GM04504 (cell line): ENCODE measurements at places on chromosomes 5 and 9.
A peak's percentile ranks its signal among the peaks of the same experiment; 100 is the strongest.

- DNase-seq: no peak
These were observed 1711.3 kb upstream of the ACO1 start for GRCh38 chr9:30673132-30673531.

DNA sequence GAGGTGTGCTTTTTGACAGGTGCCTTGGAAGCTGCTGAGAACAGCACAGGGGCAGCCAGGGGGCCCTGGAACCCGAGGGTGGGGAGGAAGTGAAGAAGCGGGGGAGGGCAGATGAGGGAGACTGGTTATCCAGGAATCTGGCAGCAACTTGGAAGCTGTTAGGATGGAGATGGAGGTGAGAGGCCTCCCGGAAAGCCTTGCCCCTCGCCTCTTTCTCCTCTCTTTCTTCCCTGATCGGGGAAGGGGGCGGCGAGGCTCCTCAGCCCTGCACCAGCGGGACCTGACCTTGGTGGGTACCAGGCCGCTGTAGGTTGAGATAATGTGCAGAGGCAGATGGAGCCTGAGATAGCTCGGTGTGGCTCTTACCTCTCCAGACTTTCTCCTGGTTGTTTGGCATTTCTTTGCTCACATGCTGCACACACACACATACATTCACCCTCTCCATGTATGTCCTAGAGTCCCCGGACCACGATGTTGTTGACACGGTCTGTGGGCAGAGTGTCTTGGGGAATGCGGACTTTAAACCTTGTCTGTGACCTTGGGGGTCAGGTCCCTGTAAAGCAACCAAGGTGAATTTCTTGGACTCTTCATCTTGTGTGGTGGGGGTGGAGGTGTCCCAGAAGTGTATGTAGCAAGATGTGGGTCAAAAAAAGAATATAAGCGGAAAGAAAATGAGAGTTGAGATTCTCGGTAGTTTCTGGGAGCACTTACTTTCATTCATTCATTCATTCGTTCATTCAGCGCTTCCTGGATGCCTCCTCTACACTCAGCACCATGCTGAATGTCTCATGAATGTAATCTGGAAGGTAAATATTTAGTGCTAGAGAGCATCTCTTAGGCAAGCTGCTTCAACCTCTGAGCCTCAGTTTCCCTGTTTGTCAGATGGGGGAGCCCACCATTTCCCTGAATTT is 1.6 kb downstream of the WWC1 start:
- DNase-seq: no peak

DNA sequence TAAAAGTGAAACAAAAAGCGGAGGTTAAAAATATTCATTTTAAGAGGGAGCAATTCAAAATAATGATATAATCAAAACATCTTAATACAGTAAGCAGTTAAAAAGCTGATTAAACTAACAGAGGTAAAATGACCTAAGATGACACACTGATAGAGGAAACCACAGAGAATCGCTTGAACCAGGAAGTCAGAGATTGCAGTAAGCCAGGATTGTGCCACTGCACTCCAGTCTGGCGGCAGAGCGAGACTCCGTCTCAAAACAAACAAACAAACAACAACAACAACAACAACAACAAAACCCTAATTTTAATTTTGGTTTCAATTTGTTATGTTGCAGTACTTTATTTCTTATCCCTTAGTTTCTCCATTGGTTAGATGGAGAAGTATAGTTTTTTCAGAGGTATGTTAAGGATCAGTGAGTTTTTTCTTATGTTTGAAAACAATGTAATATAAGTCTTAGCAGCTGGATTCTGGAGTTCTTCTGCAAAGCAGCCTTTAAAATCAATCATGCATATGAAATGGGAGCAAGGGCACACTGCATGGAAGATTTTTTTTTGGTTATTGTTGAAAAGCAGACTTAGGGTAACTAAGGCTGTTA is 58.5 kb downstream of the MLANA start:
- DNase-seq: peak; percentile 4

DNA sequence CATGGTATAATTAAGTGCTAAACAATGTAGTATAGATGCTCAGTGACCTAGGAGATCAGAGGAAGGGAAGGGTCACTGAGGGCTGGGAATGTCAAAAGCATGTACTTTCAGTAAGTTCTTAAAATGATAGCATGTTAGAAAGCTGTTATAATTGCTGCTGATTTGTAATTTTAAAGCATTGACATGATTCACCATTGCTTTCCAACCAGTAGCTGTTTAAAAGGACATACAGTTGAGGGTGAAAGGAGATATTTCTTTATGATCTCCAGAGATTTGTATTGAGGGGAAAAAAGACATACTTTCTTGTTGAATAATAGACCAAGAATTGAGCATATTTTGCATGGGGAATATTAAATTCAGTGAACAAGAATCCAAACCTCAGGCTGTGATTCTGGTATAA is 1.2 kb upstream of the SLC1A3 start:
- no peak for DNase-seq

DNA sequence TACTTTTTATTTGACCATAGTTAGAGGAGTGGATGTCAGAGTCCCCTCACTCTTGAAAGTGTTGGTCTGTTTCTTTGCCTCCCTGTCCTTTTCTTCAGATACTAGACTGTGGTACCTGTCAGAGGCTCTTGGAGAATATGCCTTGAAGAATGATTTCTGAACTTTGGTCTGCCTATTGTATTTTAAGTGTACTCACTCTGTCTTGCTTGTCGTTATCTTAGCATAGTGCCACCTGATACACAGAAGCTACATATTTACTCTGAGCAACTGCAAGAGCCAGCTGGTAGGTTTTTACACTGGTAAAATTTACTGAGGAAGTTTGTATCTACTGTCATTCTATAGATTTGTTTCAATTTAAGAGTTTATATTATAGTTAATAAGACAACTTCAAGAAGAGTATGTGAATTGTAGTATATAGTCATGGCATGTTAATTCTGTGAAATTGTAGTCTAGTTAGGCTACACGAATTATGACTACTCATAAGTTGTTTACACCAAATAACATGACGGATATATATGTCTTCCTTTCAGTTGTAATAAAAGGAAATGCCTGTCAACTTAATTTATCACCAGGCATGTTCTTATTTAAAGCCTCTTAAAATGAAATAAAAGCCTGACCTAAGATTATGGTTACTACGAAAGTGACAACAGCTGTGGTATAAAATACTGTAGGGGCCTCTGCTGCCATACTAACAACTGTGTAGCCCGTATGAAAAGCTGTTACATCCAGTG is 201.7 kb downstream of the KDM4C start:
- no peak for DNase-seq

DNA sequence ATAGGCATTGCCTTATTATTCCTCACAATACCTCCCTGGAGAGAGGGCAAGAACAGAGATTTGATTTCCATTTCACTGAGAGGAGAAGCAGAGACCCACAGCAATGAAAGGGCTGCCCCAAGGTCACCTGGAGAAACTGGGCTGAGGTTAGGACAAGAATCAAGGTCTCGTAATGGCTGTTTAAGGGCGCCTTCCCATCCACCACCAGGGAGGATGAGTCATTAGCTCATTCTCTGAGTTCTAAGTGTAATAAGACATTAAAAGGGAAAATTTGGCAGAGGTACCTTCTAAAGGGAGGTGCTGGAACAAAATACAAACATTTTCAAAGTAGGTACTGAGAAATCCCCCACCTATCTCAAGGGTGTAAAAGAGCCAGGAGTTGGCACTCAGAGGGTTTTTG is 52.6 kb upstream of the TCERG1 start:
- no peak for DNase-seq

- DNase-seq: no peak
These were observed 215.7 kb upstream of the OTULINL start for GRCh38 chr5:14365831-14366430.

- no peak for DNase-seq
These were observed 168.7 kb upstream of the GNA14 start for GRCh38 chr9:77816641-77817341.
